ENCODE measurements at places on chromosomes 11 and 22. TPM values are rescaled to one million over a fixed set of nuclear protein-coding genes. Genes with fewer than 3 reads are reported as not detected.

DNA sequence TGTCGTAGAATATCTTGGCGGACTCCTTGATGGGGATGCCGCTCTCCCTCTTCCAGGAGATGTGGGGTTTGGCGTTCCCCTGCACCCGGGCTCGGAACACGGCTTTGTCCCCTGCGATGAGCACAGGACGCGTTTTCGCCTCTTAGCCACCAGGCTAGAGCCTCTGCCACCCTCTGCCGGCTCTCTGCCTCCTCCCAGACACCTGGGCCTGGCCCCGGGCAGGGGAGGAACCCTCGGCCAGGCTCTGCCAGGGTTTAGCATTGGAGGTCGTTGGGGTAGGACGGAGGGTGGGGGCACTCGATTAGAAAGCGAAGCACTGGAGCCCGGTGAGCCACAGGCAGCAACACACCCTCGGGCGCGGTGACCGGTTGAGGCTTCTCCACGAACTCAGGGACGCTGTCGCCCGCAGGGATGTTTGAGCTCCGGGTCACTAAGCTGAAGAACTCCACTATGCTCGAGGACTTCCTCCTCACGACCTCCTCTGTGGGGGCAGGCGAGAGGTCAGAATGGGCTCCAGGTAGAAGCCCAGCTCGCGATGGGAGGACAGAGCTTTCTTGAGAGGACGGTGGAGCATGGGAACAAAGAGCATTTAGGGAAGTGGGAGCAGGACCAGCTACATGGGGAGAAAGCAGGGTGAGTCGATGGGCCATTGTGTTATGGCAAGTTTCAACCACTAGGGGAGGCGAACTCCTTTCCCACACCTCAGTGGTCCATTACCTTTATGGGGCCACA lies 4.3 kb downstream of the IGSF22 start:
- no peaks in the 10 kb centered on the region for H3K27me3 ChIP-seq
- H3K27ac ChIP-seq = peak overlapping the region; percentile 66
- H3K4me1 ChIP-seq = peaks cover 17% of the 10 kb centered on the region
- peak; percentile 93 for DNase-seq

DNA sequence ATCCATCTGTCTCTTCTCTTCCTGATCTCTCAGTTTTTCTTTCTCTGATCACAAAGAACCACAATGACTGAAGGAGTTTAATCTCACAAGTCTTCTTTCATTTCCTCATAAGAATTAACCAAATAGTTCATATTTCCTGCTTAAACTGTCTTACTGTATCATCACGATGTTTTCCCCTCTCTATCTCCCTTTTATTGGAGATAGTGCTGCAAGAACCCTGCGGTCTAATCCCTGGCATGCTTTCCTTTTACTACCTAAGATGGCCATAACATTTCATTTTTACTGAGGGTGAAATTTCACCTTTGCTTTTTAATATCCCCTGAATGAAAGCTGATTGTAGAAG lies 28.9 kb downstream of the CARD18 start:
- no peak overlapping the region for H3K27ac ChIP-seq
- no peaks in the 10 kb centered on the region for H3K27me3 ChIP-seq
- H3K4me3 ChIP-seq = no peak overlapping the region
- H3K4me1 ChIP-seq = no peaks in the 10 kb centered on the region
- no peak for DNase-seq

GRCh38 chr11:111135778-111136570 lies 109.6 kb upstream of the POU2AF2 start:
- H3K27ac ChIP-seq = no peak overlapping the region
- no peaks in the 10 kb centered on the region for H3K27me3 ChIP-seq
- no peak overlapping the region for H3K4me3 ChIP-seq
- peaks cover 8% of the 10 kb centered on the region for H3K4me1 ChIP-seq
- no peaks in the 10 kb centered on the region for H3K36me3 ChIP-seq

DNA sequence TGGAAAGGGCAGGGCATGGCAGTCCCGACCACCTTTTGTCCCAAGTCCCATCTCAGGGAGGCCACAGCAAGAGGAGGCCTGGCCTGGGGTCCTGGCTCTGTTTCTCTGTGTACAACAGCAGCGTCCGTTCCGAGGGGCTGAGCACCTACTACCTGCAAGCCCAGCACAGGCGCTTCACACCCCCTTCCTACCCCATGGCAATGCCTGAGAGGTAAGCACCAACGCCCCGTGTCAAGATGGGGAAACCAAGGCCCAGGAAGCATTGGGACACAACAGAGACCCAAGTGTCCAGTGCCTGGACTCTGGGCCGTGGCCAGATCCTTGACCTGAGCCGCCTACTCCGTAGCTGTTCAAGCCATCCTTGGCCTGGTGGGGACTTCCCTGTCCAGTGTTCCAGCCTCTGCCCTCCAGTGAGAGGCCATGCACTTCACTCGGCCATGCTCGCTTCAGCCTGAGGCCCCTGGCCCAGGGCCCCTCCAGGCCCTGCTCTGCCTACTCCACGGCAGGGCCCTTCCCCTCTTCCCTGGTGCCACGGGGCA lies 14.3 kb upstream of the TCF20 start:
- no peak overlapping the region for H3K4me3 ChIP-seq
- H3K27me3 ChIP-seq = no peaks in the 10 kb centered on the region
- no peak overlapping the region for H3K27ac ChIP-seq
- no peak for DNase-seq
- peaks cover 4% of the 10 kb centered on the region for H3K4me1 ChIP-seq

- H3K36me3 ChIP-seq = peaks cover 9% of the 10 kb centered on the region
- no peak for DNase-seq
- H3K4me1 ChIP-seq = no peaks in the 10 kb centered on the region
- H3K27ac ChIP-seq = no peak overlapping the region
Measured at GRCh38 chr11:5631417-5631816, 6.6 kb downstream of the TRIM34 start.

The CDCA5 gene
- total RNA-seq = 0.42 TPM

The FADS2 gene
- total RNA-seq = 32.8 TPM

GRCh38 chr11:48107188-48107704 lies 109.4 kb upstream of the OR4B1 start:
- H3K36me3 ChIP-seq = no peaks in the 10 kb centered on the region
- peaks cover 30% of the 10 kb centered on the region for H3K4me1 ChIP-seq

The EFCAB6 gene
- 1.2 TPM for total RNA-seq

The MS4A14 gene
- total RNA-seq = 1.6 TPM

GRCh38 chr22:29814003-29814402 lies 24.1 kb downstream of the ASCC2 start:
- DNase-seq = no peak
- peaks cover 18% of the 10 kb centered on the region for H3K4me1 ChIP-seq
- H3K36me3 ChIP-seq = peaks cover 79% of the 10 kb centered on the region
- no peak overlapping the region for H3K4me3 ChIP-seq

- peak overlapping the region; percentile 86 for H3K27ac ChIP-seq
- peak overlapping the region; percentile 36 for H3K4me3 ChIP-seq
- peaks cover 85% of the 10 kb centered on the region for H3K4me1 ChIP-seq
- H3K27me3 ChIP-seq = no peaks in the 10 kb centered on the region
- H3K36me3 ChIP-seq = no peaks in the 10 kb centered on the region
- DNase-seq = no peak
Measured at GRCh38 chr22:39176143-39176713, 23.7 kb upstream of the CBX7 start.

The LDHAL6A gene
- not detected for total RNA-seq

DNA sequence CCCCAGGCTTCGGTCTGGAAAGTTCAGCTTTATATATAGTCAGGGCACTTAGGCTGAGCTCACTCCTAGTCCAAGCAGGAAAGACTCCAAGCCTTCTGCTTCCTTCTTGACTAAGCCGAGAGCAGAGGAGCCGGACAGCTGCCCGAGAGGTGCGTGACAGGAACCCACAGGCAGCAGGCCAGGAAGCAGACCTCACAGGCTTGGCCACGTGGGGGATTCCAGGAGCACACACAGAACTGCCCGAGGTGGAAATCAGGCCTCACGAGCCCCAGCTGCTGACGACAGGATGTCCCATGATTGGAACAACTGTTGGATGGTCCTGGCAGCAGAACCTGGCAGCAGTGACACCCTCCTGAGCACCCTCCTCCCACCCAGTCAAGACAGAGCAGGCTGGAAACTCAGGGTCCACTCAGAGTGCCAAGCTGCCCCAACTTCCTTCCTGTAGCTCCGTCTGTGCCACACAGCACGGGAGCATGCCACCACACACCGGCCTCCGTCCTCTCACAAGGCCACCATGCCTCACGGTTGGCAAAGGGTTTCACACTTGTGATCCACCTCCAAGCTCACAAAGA lies 5.4 kb downstream of the PLA2G6 start:
- peaks cover 83% of the 10 kb centered on the region for H3K4me1 ChIP-seq
- no peak for DNase-seq
- H3K27me3 ChIP-seq = no peaks in the 10 kb centered on the region
- H3K36me3 ChIP-seq = no peaks in the 10 kb centered on the region

The CNIH2 gene
- total RNA-seq = 0.40 TPM

- H3K36me3 ChIP-seq = no peaks in the 10 kb centered on the region
- H3K27me3 ChIP-seq = no peaks in the 10 kb centered on the region
- H3K4me3 ChIP-seq = no peak overlapping the region
- no peak overlapping the region for H3K27ac ChIP-seq
- peak; percentile 50 for DNase-seq
Measured at GRCh38 chr22:17422736-17423343, 53.6 kb downstream of the CECR2 start.

DNA sequence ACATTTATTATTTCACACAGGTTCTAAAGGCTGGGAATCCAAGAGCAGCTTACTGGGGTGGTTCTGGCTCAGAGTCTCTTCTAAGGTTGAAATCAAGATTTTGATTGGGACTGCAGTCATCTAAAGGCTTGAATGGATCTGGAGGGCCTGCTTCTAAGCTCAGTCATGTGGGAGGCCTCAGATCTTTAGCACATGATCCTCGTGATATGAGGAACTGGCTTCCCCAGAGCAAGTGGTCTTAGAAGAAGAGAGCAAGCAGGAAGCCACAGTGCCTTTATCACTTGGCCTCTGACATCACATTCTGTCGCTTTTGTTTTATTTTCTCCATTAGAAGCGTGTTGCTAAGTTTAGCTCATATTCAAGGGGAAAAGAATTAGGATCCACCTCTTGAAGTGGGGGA lies 88.9 kb downstream of the ARFGAP2 start:
- DNase-seq = no peak
- H3K4me3 ChIP-seq = no peak overlapping the region
- no peaks in the 10 kb centered on the region for H3K4me1 ChIP-seq
- H3K27ac ChIP-seq = no peak overlapping the region

DNA sequence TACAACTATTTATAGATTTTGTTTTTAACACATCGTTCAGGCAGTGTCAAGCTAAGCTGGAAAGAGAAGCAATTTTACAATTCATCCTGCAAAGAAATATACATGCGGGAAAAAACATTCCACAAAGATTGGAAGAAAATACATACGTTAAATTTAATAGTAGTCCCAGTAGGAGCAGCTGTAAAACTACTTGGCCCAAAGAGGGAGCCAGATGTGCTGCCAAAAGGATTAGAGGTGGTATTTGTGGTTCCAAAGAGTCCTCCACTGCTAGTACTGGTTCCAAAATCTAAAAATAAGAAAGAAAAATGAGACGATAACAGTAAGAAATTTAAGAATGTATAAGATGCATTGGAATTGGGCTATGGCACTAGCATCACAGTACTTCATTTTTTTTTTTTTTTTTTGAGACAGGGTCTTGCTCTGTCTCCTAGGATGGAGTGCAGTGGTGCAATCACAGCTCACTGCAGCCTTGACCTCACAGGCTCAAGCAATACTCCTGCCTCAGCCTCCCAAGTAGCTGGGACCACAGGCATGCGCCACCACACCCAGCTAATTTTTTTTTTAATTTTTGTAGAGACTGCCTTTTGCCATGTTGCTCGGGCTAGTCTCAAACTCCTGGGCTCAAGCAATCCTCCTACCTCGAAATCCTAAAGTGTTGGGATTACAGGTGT lies 21.5 kb downstream of the NUP98 start:
- peaks cover 7% of the 10 kb centered on the region for H3K4me1 ChIP-seq
- no peaks in the 10 kb centered on the region for H3K27me3 ChIP-seq
- H3K4me3 ChIP-seq = no peak overlapping the region
- DNase-seq = no peak
- peaks cover 95% of the 10 kb centered on the region for H3K36me3 ChIP-seq
- no peak overlapping the region for H3K27ac ChIP-seq

The YAP1 gene
- total RNA-seq = 220 TPM

- H3K36me3 ChIP-seq = no peaks in the 10 kb centered on the region
- no peak for DNase-seq
Measured at GRCh38 chr11:104238916-104239315, 75.0 kb upstream of the PDGFD start.

Measured in esophagus muscularis mucosa (tissue), 4 donors.